ENCODE measurements at places on chromosomes 4 and X. TPM values are rescaled to one million over a fixed set of nuclear protein-coding genes. Genes with fewer than 3 reads are reported as not detected.

Gene LRIT3
- polyA plus RNA-seq = 0.46 TPM

Gene KCND1
- polyA plus RNA-seq = 1.4 TPM

Gene CHST7
- polyA plus RNA-seq = 6.2 TPM

Gene FAM120C
- polyA plus RNA-seq = 8.8 TPM

Gene SLC2A9
- 5.0 TPM for polyA plus RNA-seq

Gene COX7B2
- not detected for polyA plus RNA-seq

Gene MTMR8
- polyA plus RNA-seq = 1.2 TPM

Gene TEX11
- polyA plus RNA-seq = 0.23 TPM

Gene CLIC2
- polyA plus RNA-seq = 6.4 TPM

Gene DCHS2
- polyA plus RNA-seq = 3.0 TPM

Gene SMARCA1
- 78.2 TPM for polyA plus RNA-seq

Gene TBC1D9
- 15.8 TPM for polyA plus RNA-seq

Gene PRKG2
- polyA plus RNA-seq = 0.40 TPM

Gene GK2
- polyA plus RNA-seq = not detected

Gene N4BP2
- polyA plus RNA-seq = 10.3 TPM

Gene PPM1K
- 20.0 TPM for polyA plus RNA-seq

Gene RAB9B
- 22.6 TPM for polyA plus RNA-seq

Gene SLC25A43
- polyA plus RNA-seq = 6.9 TPM

Gene ABCG2
- 3.0 TPM for polyA plus RNA-seq

Gene PPARGC1A
- polyA plus RNA-seq = 10.5 TPM

Gene CENPVL3
- 0.10 TPM for polyA plus RNA-seq

Gene TCEAL6
- not detected for polyA plus RNA-seq

Gene CT45A10
- not detected for polyA plus RNA-seq

Gene CYSLTR1
- 10.0 TPM for polyA plus RNA-seq

Gene CNKSR2
- polyA plus RNA-seq = 1.9 TPM

Gene FSTL5
- polyA plus RNA-seq = 0.81 TPM

Gene FAM184B
- polyA plus RNA-seq = 5.7 TPM

Gene MUC7
- polyA plus RNA-seq = not detected

Gene KCNE5
- 82.6 TPM for polyA plus RNA-seq

Gene GABRE
- polyA plus RNA-seq = 37.8 TPM

Gene CT45A3
- 0.22 TPM for polyA plus RNA-seq

Gene MAGEB1
- not detected for polyA plus RNA-seq

Gene TRIM60
- not detected for polyA plus RNA-seq

Gene ADGRG2
- polyA plus RNA-seq = 2.5 TPM

Gene H2BW2
- 0.62 TPM for polyA plus RNA-seq

Gene RHOH
- 0.13 TPM for polyA plus RNA-seq

Gene TMPRSS11B
- polyA plus RNA-seq = 0.08 TPM

Gene OPRPN
- polyA plus RNA-seq = not detected

Gene MAGEB10
- polyA plus RNA-seq = not detected

Gene NKX3-2
- polyA plus RNA-seq = 0.06 TPM

Gene GSX2
- not detected for polyA plus RNA-seq

Gene ZFYVE28
- 2.5 TPM for polyA plus RNA-seq

Gene MAOB
- 0.35 TPM for polyA plus RNA-seq

Gene HERC5
- 2.3 TPM for polyA plus RNA-seq

Gene CXorf51B
- not detected for polyA plus RNA-seq

Gene HMGN5
- 3.8 TPM for polyA plus RNA-seq

Gene SLC10A3
- polyA plus RNA-seq = 12.2 TPM

Gene CLDN34
- not detected for polyA plus RNA-seq

Gene TEX13B
- not detected for polyA plus RNA-seq

Gene SLC38A5
- polyA plus RNA-seq = 6.7 TPM

Gene PDGFRA
- 66.5 TPM for polyA plus RNA-seq
